ENCODE measurements at places on chromosomes 2 and 18. TPM values are rescaled to one million over a fixed set of nuclear protein-coding genes. Genes with fewer than 3 reads are reported as not detected.
A peak's percentile ranks its signal among the peaks of the same experiment; 100 is the strongest.

GRCh38 chr2:128196026-128196425 is 105.0 kb downstream of the UGGT1 start:
- DNase-seq, result peak; percentile 81

DNA sequence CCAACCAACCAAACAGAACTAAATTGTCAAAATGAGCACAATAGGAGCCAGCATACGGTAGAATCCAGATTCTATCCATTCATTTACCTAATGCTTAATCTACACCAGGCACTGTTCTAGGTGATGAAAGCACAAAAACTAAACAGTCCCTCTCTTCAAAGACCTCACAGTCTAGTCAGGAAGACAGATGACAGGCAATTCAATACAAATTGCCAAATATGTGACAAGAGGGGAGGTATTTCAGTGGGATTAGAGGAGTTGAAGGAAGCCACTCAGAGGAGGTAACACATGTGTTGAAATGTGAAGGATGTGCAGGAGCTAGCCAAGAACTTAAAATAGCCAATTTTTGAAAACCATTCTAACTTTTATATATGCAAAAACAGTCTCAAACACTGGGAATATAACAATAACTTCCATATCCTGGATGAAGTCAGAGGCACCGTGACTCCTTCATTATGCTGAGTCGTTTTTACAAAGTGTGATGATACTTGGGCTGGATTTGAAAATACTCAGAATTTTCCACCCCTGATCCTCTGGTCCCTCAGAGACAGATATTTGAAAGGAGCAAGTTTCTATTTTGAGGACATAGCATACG is 204.9 kb downstream of the PID1 start:
- DNase-seq, result no peak

GRCh38 chr18:26631135-26631534 is 82.8 kb upstream of the KCTD1 start:
- no peak for DNase-seq

DNA sequence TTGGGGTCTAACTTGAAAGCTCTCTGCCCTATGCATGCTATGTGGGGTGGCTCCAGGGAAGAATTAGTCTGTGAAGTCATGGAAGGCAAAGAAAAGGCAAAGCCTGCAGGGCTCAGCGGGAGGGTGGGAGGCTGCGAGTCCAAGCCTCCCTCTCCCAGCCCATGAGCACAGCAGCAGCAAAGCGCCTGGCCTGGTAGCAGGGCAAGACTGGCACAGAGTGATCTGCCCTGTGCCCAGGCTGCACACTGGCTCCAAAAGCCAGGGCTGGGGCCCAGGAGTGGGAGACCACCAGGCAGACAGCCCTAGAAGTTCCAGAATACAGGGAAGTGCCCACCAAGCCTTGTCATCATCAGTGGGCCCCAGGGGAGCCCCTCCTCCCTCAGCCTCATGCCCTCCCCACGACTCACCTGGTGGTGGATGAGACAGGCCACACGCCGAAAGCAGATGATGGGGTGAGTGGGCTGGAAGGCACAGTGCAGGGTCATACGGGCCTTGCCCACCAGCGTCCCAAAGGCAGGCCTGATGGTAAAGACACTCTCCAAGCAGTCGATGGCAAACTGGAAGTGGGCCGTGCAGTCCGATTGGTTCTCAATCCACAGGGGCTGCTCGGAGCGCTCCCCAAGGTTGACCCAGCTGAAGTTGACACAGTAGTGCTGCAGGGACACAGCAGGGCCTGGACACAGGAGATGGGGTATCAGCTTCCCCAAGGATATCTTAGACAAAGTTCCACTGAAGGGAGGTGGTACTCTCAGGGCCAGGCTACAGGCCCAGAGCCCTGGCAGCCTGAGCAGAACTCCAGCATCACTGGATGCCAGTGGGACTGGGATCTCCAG is 12.1 kb downstream of the CFAP65 start:
- DNase-seq, result no peak

DNA sequence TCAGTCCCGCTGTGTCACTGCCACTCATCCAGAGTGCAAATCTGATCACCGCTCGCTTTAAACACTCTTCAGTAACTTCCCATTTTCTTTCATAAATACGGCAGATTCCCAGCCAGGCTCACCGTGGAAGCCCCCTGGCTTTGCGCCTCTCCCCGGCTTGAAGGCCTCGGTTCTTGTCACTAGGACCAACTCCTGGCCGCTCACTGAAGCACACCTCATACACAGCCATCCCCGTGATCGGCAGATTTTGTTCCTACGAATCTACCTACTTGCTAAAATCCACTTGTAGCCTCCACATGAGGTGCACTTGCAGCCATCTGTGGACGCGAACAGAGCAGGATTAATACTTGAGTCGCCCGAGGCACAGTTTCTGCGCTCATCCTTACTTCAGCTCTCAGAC is 462.4 kb upstream of the MYT1L start:
- DNase-seq, result no peak

DNA sequence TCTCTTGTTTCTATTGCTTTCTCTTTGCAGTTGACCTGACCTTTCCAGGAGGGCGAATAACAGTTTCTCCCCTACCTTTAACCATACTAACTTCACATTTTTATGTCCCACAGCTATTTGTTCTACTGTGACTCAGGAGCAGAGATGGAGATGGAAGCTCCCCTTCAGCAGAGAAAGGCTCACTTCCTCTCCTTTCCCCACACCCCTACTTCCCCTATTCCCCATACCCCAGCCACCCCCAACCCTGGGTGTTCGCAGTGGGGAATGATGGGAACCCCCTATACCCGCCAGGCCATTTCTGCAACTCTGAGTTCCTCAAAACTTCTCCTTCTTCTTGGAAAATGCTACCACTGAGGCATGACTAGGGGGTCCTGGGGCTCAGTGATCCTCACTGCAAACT is 285.4 kb upstream of the MGAT5 start:
- peak; percentile 24 for DNase-seq

- DNase-seq, result no peak
These were observed 887 bp upstream of the ZNF396 start for GRCh38 chr18:35377875-35378573.

GRCh38 chr2:15205562-15205961 is 355.6 kb downstream of the NBAS start:
- no peak for DNase-seq

DNA sequence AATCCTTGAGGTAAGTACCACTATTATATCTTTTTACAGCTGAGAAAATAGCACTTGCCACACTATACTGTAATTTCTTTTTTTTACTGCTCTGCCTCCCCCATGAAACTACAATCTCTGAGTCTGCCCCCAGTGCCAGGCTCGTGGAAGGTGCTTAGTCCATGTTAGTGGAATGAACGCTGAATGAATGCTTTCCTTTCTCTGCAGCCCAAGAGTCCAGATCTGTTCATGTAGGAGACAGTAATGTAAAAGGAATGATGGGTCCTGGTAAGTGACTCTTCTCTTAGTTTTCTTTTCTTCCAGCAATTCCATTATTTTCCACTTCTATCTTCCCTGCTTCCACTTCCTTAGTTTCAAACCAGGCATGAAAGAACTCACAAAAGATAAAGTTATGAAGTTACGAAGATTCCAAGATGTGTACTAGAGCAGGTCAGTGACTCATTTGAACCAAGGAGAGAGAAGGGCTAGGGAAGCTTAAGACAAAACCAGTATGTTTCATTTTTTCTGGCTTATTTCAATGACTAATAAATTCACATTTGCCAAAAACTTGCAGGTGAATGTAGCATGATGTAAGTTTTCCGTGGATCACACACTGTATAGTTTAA is 46.0 kb downstream of the ARHGEF33 start:
- no peak for DNase-seq

- no peak for DNase-seq
These were observed 20.6 kb upstream of the CAVIN2 start for GRCh38 chr2:191867507-191867847.

DNA sequence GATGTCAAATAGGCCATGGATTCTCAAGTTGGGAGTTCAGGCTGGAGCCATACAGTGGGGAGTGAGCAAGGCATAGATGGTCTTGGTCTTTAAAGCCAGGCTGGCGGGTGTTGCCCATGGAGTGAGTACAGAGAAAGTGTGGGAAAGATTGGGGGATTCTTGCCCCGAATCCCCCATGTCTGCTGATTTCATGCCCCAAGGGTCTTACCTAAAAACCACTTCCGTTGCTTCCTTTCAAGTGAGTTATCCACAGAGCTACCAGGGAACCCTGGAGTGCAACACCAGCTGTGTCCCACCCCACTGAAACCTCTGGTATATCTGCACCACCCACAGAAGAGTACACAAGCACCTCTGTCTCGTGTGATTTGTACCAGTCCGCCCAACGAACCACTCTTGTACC is 31.4 kb downstream of the FHOD3 start:
- peak; percentile 16 for DNase-seq

DNA sequence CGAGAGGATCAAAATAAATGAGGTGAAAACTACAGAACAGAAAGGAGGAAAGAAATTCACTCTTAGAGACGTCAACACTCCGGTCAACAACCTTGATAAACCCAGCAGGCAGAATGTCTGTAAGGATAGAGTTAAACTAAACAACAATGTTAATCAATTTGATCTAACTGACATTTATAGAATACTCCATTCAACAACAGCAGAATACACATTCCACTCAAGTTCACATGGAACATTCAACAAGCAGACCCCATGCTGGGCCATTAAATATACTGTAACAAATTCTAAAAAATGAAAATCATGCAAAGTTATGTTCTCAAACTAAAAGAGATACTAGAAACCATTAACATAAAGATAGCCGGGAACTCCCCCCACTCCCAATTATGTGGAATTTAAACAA is 41.8 kb downstream of the FAM210A start:
- no peak for DNase-seq

GRCh38 chr2:174846941-174847938 is 83.0 kb upstream of the CHRNA1 start:
- peak; percentile 65 for DNase-seq

GRCh38 chr2:241091201-241091600 is 10.9 kb downstream of the MTERF4 start:
- no peak for DNase-seq

DNA sequence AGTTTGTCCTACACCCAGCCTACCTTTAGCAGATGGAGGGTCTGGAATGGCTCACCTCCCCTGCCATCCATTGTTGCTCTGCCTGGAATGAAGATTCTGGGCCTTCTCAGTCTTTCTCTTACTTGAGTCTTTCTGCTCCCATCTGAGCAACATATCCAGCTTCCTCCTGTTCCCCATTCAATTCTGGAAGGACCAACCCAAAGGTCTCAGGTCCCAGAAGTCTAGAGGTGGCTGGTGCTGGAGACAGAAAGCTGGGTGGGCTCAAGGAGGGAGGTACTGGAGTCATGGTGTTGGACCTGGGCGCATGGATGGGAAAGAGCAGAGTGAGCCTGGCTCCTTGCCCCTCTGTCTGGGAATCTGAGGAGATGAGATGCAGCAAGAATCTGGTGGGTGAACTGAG is 93.5 kb upstream of the SIX3 start:
- no peak for DNase-seq

DNA sequence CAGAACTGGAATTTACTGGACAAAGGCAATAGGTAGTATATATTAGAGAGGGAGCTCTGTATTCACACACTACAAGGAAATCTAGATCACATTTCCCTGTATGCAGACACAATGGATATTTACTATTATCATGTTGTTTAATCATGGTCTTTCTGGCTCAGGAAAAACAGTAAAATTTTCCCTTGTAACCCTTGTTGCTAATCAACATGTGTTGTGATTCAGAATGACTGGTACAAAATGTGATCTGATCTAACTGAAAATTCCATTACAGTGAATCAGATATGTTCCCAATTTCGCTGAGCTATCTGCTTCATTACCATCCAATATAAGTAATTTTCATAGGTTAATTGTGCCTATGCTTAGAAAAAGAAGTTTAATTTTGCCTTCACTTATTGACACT is 1109.7 kb downstream of the LRP1B start:
- no peak for DNase-seq

GRCh38 chr18:48646976-48647375 is 108.1 kb downstream of the CTIF start:
- DNase-seq, result no peak

OTOS gene
- not detected for total RNA-seq

COPS7B gene
- 55.0 TPM for total RNA-seq

BOLL gene
- total RNA-seq, result not detected

MPP4 gene
- total RNA-seq, result not detected

SPATA3 gene
- total RNA-seq, result not detected

SCYGR1 gene
- total RNA-seq, result not detected

TTC39C gene
- total RNA-seq, result 20.0 TPM

ARHGAP15 gene
- 2.0 TPM for total RNA-seq
